Glutamatergic neuron (in vitro differentiated cells): ENCODE measurements at places on chromosomes 12 and 14.
A peak's percentile ranks its signal among the peaks of the same experiment; 100 is the strongest.

GRCh38 chr12:93098077-93098476 is 169.0 kb upstream of the EEA1 start:
- H3K36me3 ChIP-seq, result no peaks in the 10 kb centered on the region
- H3K27ac ChIP-seq, result no peak overlapping the region
- peak; percentile 27 for DNase-seq
- peaks cover 5% of the 10 kb centered on the region for H3K27me3 ChIP-seq

GRCh38 chr14:22387776-22388241 is 201.2 kb downstream of the DAD1 start:
- H3K36me3 ChIP-seq, result no peaks in the 10 kb centered on the region
- peak; percentile 23 for DNase-seq
- no peaks in the 10 kb centered on the region for H3K27me3 ChIP-seq
- H3K4me1 ChIP-seq, result peaks cover 3% of the 10 kb centered on the region
- H3K27ac ChIP-seq, result peak overlapping the region; percentile 41
- H3K4me3 ChIP-seq, result no peak overlapping the region

DNA sequence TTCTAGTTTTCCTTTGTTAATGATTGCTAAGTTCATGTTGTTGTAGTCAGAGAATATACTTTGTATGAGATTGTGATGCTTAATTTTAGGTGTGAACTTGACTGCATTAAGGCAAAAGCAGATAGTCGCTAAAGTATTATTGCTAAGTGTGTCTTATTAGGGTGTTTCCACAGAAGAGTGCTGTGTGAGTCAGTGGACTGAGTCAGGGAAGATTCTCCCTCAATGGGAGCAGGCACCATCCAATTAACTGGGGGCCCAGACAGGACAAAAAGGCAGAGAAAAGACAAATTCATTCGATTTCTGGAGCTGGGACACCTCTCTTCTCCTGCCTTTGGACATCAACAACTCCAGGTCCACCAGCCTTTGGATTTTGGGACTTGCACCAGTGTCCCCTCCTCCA is 48.5 kb downstream of the BAZ1A start:
- H3K36me3 ChIP-seq, result peaks cover 4% of the 10 kb centered on the region
- no peak overlapping the region for H3K4me3 ChIP-seq
- no peaks in the 10 kb centered on the region for H3K27me3 ChIP-seq
- no peaks in the 10 kb centered on the region for H3K4me1 ChIP-seq
- no peak overlapping the region for H3K27ac ChIP-seq

DNA sequence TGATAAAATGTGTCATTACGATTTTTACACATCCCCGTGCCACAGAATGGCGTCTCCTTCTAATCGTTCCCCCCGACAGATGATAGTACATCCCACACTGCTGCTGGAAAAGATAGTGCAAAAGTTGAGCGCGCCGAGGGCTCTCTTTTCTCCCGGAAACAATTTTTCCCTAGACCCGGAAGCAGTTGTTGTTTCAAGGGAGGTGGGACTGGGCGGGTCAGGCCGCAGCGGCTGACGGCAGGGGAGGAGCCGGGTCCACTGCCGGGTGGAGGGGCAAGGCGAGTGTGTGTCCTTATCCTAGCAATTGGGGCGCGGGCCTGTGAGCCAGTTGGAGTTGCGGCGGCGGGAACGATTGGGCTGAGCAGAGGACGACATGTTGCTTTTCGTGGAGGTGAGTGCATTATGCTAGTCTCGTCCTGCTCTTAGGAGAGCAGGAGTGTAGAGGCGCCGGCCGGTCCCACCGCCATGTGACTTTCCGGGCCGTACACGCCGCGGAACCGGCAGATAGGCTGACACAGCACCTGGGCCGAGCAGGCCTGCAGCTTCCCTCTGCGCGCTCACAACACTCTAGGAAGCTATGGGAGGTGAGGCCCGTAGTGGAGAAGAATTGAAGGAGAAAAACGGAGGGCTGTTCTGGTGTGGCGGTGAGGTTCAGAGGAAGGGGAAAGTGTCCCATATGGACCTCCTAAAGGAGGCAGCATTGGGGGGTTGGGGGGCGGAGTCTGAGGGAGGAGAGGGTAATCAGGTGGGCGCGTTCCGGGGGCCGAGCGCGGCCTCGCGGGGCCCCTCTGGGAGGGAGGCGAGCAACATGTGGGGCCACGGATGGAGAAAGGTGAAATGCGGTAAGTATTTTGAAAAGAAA is at the start of gene LARP4:
Gene LARP4 (plus strand): TSS at position 248 of the 862 bp plus-strand sequence. CDS start 126 bp downstream, at position 374.
- no peaks in the 10 kb centered on the region for H3K36me3 ChIP-seq
- DNase-seq, result peak; percentile 93
- peaks cover 9% of the 10 kb centered on the region for H3K4me1 ChIP-seq
- H3K4me3 ChIP-seq, result peak within 1 kb of the TSS; percentile 100
- peak within 1 kb of the TSS; percentile 86 for H3K27ac ChIP-seq
- H3K27me3 ChIP-seq, result peaks cover 3% of the 10 kb centered on the region

DNA sequence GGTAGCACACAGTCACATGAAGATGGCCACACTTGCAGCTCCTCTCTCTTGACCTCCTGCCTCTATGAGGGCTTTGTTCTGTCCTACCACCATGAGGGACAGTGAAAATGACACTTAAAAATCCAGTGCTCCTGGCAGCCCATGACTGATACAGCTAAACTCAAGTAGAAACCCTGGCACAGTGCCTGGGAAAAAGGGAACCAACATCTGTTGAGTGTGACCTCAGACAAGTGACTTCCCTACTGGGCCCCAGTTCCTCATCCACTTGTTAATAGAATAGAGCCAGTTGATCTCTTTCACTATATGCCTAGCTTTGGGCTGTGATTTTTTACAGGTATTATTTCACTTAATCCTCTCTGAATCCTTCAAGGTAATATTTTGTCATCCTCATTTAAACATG is 4.8 kb downstream of the GUCY2C start:
- DNase-seq, result no peak
- no peaks in the 10 kb centered on the region for H3K4me1 ChIP-seq
- H3K27ac ChIP-seq, result no peak overlapping the region
- H3K27me3 ChIP-seq, result no peaks in the 10 kb centered on the region
- no peaks in the 10 kb centered on the region for H3K36me3 ChIP-seq

DNA sequence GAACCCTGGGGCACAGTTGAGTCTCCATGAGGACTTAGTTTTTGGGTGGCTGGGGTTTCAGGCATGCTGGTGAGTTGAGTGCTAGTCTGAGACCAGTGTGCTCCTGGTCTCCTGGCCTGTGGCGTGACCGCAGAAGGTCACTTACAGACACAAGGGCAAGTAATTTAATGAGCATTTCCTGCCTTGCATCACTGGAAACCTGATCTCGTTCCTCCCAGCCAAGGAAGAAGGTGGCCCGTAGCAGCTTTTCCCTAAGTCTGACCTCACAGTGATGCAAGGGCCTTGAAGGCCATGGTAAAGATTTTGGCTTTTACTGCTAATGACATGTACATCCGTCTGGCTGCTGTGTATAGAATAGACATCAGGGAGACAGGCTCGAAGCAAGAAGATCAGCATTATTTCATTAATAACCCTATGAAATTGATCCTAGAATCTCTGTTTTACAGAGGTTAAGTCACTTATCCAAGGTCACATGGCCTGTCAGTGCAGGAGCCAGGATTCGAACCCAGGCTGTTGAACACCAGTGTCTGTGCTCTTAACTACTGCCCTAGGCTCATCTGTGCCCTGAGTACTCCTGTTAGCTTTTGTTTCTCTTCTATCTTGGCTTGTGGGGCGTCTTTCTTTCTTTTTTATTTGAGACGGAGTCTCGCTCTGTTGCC is 4.6 kb downstream of the TMEM120B start:
- peaks cover 45% of the 10 kb centered on the region for H3K4me1 ChIP-seq
- peaks cover 21% of the 10 kb centered on the region for H3K27me3 ChIP-seq
- peak overlapping the region; percentile 84 for H3K4me3 ChIP-seq
- peak; percentile 30 for DNase-seq
- H3K27ac ChIP-seq, result peak overlapping the region; percentile 97
